Right lung (tissue), 10 donors: ENCODE measurements at places on chromosomes 3 and 15. TPM values are rescaled to one million over a fixed set of nuclear protein-coding genes. Genes with fewer than 3 reads are reported as not detected.

UPK1B gene
- polyA plus RNA-seq, result 0.31 TPM

COL6A5 gene
- polyA plus RNA-seq, result 2.3 TPM

TMEM212 gene
- polyA plus RNA-seq, result 2.6 TPM

SRGAP3 gene
- polyA plus RNA-seq, result 22.3 TPM

BBX gene
- 29.6 TPM for polyA plus RNA-seq

NUP210 gene
- 16.5 TPM for polyA plus RNA-seq

AMIGO3 gene
- 1.9 TPM for polyA plus RNA-seq

STX19 gene
- 8.5 TPM for polyA plus RNA-seq

CD200 gene
- 56.4 TPM for polyA plus RNA-seq

FBN1 gene
- 85.4 TPM for polyA plus RNA-seq

LTK gene
- polyA plus RNA-seq, result 2.9 TPM

LZTFL1 gene
- 55.1 TPM for polyA plus RNA-seq

MESP2 gene
- polyA plus RNA-seq, result not detected

LSAMP gene
- 29.4 TPM for polyA plus RNA-seq

FAM81A gene
- polyA plus RNA-seq, result 3.1 TPM

BOC gene
- 28.4 TPM for polyA plus RNA-seq

OR5K2 gene
- not detected for polyA plus RNA-seq

KNG1 gene
- 4.1 TPM for polyA plus RNA-seq

AADAC gene
- polyA plus RNA-seq, result 1.9 TPM

CHRD gene
- polyA plus RNA-seq, result 12.1 TPM

TIMP4 gene
- polyA plus RNA-seq, result 0.22 TPM

KPNA4 gene
- polyA plus RNA-seq, result 57.9 TPM

SLC24A5 gene
- not detected for polyA plus RNA-seq

TTLL13 gene
- 0.24 TPM for polyA plus RNA-seq

SLC22A14 gene
- 0.11 TPM for polyA plus RNA-seq

UROC1 gene
- not detected for polyA plus RNA-seq

GOLGA8N gene
- 35.2 TPM for polyA plus RNA-seq

PRSS50 gene
- polyA plus RNA-seq, result 0.40 TPM

RLBP1 gene
- not detected for polyA plus RNA-seq

MME gene
- polyA plus RNA-seq, result 44.3 TPM

FEZF2 gene
- not detected for polyA plus RNA-seq

KCNMB2 gene
- 12.1 TPM for polyA plus RNA-seq

SCAMP5 gene
- polyA plus RNA-seq, result 12.5 TPM

LAMB2 gene
- 361 TPM for polyA plus RNA-seq

TM4SF18 gene
- 8.7 TPM for polyA plus RNA-seq

GRAMD1C gene
- 3.1 TPM for polyA plus RNA-seq

SUSD5 gene
- 2.8 TPM for polyA plus RNA-seq

ZPLD1 gene
- not detected for polyA plus RNA-seq

DNAH12 gene
- polyA plus RNA-seq, result 7.2 TPM

IQCF5 gene
- not detected for polyA plus RNA-seq

MKRN3 gene
- polyA plus RNA-seq, result 12.3 TPM

CNTN3 gene
- polyA plus RNA-seq, result 42.1 TPM

SLC22A13 gene
- 0.07 TPM for polyA plus RNA-seq

C3orf70 gene
- polyA plus RNA-seq, result 4.3 TPM

ATP8B4 gene
- 2.4 TPM for polyA plus RNA-seq

TUSC7 gene
- not detected for polyA plus RNA-seq
